ENCODE measurements at places on chromosomes 2 and 18.

- DNase-seq, result no peak
Measured at GRCh38 chr2:102261467-102262135, 49.8 kb upstream of the IL1RL1 start.

DNA sequence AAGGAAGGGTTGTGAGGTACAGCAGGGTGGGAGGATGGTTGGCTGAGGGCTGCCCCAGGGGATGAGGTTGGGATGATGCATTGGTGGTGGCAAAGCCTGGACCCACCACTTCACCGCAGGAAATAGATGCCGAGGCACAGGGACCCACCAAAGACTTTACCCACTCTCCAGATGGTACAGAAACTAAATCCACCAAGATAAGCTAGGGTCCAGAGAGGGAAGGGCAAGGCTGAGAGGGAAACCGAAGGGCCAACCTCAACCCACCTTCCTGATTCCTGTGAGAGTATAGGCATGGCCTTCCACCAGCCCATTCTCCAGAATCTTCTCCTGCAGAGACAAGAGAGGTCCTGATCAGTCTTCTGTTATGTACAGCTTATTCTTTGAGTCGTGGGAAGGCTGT is 18.1 kb downstream of the CAPN14 start:
- no peak for DNase-seq

GRCh38 chr2:99880964-99881294 is 261.5 kb downstream of the AFF3 start:
- no peak for DNase-seq

GRCh38 chr2:135662088-135662487 is 79.6 kb upstream of the UBXN4 start:
- peak; percentile 16 for DNase-seq

GRCh38 chr2:80489717-80490116 is 185.2 kb upstream of the LRRTM1 start:
- peak; percentile 91 for DNase-seq

- no peak for DNase-seq
Measured at GRCh38 chr2:175647058-175647457, 355.0 kb downstream of the LNPK start.

DNA sequence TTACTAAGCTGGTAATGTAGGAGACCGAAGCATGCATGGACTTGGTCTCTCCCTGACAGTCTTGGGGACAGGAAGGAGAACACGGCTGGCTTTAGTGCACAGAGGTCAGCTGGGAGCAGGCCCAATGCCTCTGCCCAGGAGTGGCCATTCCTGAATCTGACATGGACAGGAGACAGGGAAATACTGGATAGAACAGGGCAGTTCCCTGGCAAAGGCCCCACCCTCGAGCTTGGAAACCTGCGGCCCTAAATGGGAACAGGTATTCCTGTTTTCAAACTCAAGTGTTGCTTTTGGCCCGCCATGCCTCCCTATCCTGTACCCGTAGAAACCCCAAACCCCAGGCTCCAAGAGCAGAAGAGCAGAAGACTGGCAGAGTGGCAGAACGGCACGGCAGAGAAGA is 107.4 kb downstream of the ZNF516 start:
- no peak for DNase-seq

DNA sequence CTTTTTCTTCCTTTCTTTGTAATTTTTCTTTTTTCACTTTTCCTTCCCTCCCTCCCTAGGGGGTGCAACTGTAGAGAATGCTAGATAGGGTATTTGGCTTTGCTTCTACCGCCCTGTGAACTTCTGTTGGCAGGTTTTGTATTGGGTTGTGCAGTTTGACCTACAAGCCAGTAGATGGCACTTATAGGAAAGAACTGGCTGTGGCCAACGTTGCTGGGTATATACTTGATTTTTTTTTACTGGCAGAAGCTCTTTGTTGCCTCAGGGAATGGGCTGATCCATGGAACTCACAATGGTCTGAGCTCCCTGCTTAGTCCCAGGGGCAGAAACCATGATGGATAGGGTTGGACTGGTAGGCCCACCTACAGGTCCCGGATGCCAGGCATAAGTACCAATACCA is 1019.5 kb upstream of the LRRTM1 start:
- peak; percentile 66 for DNase-seq

GRCh38 chr2:227477291-227477690 is 5.3 kb downstream of the AGFG1 start:
- DNase-seq, result no peak

GRCh38 chr18:79069717-79070151 is 540 bp downstream of the ATP9B start:
- DNase-seq, result no peak

DNA sequence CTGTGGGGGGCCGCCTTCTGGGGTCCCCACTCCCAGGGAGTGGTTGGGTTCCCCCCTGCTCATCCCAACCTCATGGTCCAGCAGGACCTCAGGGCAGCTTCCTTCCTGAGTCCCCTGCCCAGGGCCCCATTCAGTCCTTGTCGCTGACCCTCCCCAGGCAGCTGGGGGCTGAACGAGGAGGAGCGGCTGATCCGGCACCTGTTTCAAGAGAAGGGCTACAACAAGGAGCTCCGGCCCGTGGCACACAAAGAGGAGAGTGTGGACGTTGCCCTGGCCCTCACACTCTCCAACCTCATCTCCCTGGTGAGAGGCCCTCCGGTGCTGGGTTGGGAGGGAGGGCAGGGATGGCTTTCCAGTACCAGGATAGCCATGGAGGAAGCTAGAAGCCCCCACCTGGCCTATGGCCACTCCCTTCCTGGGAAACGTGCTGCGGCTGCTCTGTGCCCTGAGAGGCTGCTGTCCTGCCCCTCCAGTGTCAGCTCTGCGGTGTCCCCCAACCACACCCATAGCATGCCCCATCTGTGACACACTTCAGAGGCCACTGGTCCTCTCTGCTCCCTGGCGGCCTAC is 497 bp downstream of the CHRND start:
- DNase-seq, result no peak

GRCh38 chr18:47115205-47115604 is 35.1 kb downstream of the HDHD2 start:
- no peak for DNase-seq

- no peak for DNase-seq
Measured at GRCh38 chr2:164692114-164692513, 70.8 kb upstream of the GRB14 start.

GRCh38 chr18:77059294-77059916 is 73.2 kb downstream of the MBP start:
- peak; percentile 73 for DNase-seq

DNA sequence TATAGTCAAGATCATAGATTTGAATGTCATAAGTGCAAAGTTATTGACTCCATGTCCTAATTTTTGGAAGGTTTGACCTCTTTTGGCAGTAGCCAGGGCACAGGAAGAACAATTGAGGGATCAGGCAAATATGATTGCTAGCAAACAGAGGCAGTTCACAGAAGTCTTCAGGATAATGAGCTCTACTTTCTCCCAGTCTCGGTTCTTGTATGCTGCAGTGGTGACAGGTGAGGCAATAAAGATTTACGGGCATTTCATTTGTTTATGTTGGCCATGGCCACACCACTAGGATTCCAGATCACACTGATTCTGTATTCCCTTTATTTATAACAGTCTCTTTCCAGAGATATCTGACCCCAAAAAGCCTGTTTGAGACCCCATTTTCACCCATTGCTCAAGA is 137.5 kb downstream of the UBR3 start:
- DNase-seq, result no peak

GRCh38 chr2:64338910-64339500 is 115.0 kb upstream of the LGALSL start:
- DNase-seq, result peak; percentile 72

GRCh38 chr2:12094134-12094533 is 347.7 kb downstream of the LPIN1 start:
- no peak for DNase-seq

GRCh38 chr2:150677551-150677950 is 190.1 kb upstream of the RND3 start:
- no peak for DNase-seq

DNA sequence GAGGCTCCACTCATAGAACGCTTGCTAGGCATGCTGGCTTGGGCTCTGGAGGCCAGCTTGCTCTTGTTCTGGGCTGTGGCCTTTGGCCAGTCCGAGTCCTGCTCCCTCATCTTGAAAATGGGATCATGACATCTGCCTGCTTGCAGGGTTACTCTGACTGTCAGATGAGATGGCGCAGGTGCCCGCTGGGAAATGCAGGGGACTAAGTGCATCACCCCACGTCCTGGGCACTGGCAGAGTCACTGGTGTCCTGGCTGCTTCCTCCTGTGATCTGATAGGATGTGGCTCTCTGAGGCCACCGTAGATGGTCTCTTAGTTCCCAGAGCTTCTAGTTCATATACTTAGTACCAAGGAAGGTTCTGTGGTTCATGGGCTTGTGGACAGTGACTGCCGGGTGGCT is 18.5 kb downstream of the LDLRAD4 start:
- DNase-seq, result no peak

GRCh38 chr18:48697441-48697840 is 158.6 kb downstream of the CTIF start:
- DNase-seq, result no peak

DNA sequence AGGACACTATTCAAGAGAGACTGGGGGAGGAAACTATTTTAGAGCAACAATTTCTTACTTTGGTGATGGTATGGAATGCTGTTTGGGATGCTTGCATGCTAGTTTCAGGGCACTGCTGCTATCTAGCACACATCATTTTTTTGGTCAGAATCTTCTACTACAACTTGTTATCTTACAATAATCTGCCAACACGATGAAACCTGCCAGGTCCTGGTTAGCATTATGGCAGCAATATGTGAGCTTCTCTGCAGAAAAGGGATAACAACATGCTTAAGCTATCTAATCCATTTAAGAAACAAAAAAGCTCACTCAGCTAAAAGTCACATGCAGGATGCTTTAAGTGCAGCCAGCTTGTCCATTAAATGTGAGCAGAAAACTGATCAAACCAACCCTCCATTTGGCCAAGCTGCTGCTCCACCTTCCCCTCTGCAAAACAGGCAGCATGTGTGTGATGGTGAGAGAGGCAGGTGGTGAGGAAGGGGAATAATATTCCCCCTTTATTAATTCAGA is 30.1 kb downstream of the GAREM2 start:
- no peak for DNase-seq

DNA sequence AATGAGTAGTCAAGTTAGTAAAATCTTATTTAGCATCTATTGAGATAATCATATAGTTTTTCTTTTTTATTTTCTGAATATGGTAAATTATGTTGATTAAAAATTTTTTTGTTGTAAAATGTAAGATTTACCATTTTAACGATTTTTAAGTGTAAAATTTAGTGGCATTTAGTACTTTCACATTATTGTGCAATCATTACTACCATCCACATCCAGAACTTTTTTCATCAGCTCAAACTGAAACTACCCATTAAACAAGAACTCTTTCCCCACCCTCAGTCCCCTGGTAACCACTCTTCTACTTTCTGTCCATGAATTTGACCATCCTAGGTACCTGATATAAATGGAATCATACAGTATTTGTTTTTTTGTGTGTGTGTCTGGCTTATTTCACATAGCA is 11.1 kb downstream of the RAB3GAP1 start:
- DNase-seq, result no peak

GRCh38 chr2:227578642-227579041 is 20.1 kb upstream of the SCYGR2 start:
- no peak for DNase-seq

GRCh38 chr2:57947398-57947797 is 99.2 kb upstream of the VRK2 start:
- DNase-seq, result no peak

- DNase-seq, result no peak
Measured at GRCh38 chr2:11027195-11027594, 115.5 kb downstream of the KCNF1 start.

DNA sequence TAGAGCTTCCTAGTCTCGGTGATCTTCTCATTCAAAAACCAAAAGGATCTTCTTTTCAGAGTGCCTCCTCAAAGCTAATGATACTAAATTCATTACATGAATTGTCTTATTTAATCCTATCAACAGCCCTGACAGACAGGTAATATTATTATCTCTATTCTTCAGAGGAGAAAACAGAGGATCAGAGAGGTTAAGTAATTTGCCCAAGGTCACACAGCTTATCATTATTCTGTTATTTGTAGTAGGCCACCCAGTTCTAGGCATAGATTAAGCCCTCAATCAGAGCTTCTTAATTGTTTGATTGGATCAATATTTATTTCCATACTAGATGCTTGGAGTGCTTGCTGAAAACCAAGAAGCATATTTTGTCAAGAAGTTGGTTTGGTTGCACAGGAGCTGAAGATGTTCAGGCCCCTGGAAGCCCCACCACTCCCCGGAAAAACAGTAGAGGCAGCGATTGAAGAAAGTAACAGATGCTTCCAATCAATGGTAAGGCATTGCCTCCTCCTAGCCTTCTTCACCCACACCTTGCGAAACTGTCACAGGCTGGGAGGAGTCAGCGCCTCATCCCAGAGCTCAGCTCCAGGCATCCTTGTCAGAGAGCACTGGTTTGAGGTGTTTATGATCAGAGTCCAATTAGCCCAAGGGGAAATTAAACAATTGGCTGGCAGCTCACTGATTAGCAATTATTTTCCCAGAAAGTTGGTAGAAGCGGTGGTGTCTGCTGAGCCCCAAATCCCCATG is 487.2 kb downstream of the BCL11A start:
- DNase-seq, result no peak

DNA sequence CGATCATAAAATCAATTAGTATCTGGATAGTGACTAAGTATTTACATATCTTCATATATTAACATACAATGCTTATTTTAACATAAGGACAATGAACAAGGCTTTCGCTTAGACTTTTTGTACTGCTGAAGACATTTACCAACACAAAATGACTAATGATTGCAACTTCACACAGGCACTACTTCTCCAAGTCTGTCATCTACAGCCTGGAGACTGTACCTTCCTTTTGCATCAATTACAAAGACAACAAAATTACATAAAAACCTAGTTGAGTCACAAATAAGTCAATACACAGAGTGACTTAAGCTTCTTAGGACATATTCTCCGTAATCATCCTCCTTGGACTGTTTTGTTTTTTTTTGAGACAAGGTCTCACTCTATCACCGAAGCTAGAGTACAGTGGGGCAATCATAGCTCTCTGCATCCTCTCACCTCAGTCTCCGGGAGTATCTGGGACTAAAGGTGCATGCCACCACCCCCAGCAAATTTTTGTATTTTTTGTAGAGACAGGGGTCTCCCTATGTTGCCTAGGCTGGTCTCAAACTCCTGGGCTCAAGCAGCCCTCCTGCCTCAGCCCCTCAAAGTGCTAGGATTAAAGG is 15.9 kb downstream of the PUM2 start:
- DNase-seq, result no peak

- no peak for DNase-seq
Measured at GRCh38 chr2:28358668-28359201, 33.9 kb upstream of the FOSL2 start.

GRCh38 chr18:67733088-67733487 is 216.6 kb upstream of the DSEL start:
- DNase-seq, result peak; percentile 60

DNA sequence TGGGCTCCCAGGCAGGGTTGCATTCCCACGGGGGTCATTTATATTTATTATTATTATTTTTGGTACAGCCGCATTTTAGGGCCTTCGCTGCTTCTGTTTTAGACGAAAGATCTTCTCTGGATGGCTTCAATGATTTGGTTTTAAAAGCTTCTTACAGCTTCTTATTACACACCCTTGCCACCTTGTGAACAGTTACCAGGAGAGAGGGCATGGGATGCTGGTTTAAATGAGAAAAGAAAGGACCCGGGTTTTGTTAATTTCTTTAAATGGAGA is 1.7 kb downstream of the SH3RF3 start:
- no peak for DNase-seq
